Stimulated activated CD8-positive, alpha-beta memory T cell treated with anti-CD3 and anti-CD28 coated beads, Interleukin-7, amount 100 ng/mL, for 1 hour (primary cell): ENCODE measurements at places on chromosomes 1 and 21.

GRCh38 chr1:18555036-18555435 is 74.3 kb downstream of the KLHDC7A start:
- no peak for DNase-seq

GRCh38 chr21:17738176-17738953 is 80.8 kb downstream of the C21orf91 start:
- no peak for DNase-seq

DNA sequence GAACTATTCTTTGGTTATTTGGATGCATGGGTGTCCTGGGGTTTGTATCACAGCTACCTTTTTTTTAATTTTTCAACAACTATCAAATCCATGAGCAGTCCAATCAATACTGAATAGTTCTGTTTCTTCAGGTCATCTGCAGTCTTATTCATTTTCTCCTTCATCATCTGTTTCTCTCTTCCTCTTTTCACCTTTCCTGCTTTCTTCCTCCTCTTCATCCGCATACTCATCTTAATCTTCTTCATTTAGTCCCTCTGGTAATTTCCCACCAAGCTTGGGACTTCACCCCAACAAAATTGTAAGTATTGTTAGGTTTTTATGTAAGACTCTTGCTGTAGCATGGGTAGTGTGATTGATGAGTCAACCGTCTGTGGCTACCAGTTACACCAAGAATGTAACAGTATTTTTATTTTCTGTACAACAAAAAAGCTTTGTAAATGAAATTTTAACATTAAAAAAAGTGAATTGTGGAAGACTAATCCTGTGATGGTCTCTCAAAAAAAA is 184.1 kb upstream of the RNPC3 start:
- no peak for DNase-seq

DNA sequence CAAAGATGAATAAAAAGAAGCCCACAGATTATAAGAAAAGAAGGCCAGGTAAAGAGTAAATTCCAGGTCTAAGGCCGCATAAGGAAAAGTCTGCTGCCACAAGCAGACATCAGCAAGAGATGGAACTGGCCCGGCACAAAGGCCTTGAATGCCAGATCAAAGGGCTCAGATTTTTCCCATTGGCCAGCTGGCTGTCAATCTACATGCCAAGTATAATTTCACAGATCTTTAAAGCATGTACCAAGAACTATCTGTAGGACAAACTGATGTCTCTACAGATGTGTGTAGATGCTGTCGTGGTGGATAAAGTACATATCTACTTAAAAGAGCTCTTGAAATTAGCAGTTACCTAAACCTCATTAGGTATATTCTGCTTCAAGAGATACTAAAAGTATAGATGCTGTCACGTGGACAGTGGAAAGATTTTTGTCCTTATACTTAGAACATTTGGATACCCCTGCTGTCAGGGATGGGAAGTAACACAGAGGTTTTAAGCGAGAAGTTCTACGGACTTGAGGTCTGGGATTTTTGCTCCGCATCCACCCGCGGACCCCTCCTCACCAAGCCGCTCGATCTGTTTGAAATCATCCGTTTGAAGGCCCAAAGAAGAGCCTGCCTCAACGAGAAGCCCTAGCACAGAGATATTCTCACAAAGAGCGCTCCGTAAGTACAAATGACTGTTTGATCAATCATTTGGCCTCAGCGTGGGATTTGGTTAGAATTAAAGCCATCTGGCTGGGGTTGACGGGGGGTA is 10.1 kb downstream of the GLIS1 start:
- DNase-seq = no peak

DNA sequence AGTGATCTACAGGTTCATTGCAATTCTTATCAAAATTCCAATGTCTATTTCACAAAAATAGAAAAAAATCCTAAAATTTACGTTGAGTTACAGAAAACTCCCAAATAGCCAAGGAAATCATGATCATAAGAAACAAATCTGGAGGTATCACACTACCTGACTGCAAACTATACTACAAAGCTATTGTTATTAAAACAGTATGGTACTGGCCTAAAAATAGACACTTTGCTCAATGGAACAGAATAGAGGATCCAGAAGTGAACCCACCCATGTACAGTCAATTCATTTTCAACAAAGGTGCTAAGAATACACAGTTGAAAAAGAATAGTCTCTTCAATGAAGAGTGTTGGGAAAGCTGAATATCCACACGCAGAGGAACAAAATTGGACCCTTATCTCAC is 30.2 kb downstream of the GBP2 start:
- DNase-seq = no peak

GRCh38 chr1:196873385-196873784 is 14.5 kb upstream of the CFHR4 start:
- no peak for DNase-seq

DNA sequence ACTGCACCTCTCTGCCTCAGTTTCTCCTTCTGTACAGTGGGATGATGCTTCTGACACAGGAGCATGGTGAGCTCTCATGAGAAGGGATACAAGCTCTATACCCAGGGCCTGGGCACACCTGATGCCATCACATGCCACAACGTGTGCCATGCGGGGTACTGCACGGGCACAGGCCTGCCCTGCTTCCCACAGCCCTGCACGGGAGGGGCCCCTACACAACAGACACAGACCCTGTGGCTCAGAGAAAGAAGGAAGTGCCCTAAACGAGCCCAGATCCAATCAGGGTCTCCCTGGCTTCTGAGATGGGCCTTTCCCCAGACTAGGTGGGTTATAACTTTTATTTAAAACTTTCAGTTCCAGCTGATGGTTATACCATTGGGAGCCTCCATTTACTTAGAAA is 24.6 kb downstream of the C2CD2 start:
- no peak for DNase-seq

DNA sequence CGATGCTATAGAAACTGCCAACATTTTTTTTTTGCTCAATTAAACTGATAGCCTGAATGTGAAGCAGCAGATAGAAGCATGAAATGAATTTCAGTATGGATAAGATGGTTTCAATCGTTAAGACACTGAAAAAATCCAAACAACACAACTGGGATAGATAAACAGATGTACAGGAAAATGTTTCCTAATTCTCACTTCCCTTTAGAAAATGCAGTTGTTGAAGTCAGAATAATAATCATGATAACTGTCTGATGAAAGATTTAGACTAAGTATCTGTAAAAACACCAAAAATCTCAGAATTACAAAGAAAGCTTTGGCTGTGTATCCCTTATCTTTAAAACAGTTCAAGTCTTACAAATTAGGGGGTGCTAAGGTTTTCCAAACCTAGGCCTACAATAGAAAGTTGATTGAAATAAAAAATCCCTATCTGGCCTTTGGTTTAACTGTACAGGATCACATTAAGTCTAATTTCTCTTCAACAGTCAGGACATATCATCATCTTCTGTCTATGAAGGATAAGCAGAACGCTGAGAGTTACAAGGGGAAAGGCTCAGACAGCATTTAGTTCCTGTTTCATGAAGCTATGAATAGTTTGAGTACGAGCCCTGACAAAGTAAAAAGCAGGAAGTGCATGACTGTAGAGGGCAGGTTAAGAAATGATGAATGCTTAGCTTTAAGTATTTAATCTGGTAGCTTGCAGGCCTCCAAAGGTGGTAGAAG is 203.2 kb downstream of the APP start:
- no peak for DNase-seq

GRCh38 chr1:28592321-28593071 is 431 bp downstream of the RAB42 start:
- DNase-seq = no peak

GRCh38 chr1:94928293-94928939 is 1.5 kb upstream of the CNN3 start:
- DNase-seq = no peak

DNA sequence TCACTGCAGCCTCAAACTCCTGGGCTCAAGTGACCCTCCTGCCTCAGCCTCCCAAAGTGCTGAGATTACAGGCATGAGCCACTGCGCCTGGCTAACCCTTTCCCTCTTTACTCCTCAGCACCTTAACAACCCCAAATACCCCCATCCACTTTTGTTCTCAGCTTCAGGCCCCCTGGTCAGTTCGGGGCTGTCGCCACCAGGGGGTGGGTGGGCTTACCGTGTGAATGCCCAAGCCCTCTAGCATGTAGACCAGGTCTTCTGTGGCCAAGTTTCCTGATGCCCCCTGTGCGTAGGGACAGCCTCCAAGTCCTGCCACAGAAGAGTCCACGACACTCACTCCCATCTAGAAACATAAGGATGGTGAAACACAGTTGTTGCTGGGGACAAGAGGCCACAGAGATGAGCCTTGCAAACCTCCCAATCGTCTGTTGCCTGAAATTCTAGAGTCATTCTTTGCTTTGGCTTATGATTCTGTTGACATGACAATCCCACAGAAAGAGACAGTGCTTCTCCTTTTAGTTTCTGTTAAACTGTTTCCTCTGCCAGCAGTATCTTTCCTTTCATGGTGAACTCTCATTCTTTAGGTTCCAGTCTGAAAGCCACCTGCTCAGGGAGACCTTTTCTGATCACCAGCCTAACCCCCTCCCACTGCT is 3.8 kb upstream of the GALE start:
- DNase-seq = no peak

- no peak for DNase-seq
These were observed 10.4 kb downstream of the TEX38 start for GRCh38 chr1:46682064-46682463.

- no peak for DNase-seq
These were observed 97.5 kb downstream of the LRIG2 start for GRCh38 chr1:113170519-113170918.

- no peak for DNase-seq
These were observed 27.1 kb upstream of the KCTD3 start for GRCh38 chr1:215539803-215540570.

GRCh38 chr1:95262913-95263312 is 28.9 kb downstream of the RWDD3 start:
- DNase-seq = no peak

DNA sequence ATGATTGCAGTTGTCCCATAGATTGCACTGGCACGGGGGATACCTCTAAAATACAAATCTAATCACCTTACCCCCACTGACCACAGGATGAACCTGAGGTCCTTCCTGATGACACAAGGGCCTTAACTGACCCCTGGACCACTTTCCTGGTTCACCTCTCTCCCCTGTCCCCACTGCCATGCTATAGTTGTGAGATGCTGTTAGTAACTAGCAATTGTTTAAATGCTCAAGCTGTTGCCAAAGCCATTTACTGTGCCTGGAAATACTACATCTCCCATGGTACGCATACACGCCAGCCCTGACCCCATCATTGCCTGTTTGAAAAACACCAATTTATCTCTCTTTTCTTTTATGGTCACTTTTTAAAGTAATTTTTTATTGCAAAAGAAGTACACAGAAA is 29.1 kb upstream of the RGS8 start:
- no peak for DNase-seq

DNA sequence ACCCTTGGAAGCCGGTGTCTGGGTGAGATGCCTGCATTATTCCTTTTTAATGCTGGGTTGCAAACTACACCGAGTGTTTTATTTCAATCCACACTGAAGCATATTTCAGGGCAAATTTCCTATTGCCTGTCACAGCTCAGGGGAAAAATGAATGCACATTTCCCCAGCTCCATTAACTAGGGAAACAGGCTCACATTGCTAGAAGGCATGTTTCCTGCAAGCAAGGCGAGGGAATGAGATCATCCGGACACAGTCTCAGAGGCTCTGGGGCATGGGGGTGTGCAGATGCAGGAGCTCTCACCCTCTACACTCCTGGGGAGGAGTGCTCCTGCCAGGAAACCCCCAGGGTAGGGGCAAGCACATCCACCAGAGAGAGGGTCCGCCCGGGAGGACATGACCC is 24.6 kb downstream of the SYT2 start:
- no peak for DNase-seq

DNA sequence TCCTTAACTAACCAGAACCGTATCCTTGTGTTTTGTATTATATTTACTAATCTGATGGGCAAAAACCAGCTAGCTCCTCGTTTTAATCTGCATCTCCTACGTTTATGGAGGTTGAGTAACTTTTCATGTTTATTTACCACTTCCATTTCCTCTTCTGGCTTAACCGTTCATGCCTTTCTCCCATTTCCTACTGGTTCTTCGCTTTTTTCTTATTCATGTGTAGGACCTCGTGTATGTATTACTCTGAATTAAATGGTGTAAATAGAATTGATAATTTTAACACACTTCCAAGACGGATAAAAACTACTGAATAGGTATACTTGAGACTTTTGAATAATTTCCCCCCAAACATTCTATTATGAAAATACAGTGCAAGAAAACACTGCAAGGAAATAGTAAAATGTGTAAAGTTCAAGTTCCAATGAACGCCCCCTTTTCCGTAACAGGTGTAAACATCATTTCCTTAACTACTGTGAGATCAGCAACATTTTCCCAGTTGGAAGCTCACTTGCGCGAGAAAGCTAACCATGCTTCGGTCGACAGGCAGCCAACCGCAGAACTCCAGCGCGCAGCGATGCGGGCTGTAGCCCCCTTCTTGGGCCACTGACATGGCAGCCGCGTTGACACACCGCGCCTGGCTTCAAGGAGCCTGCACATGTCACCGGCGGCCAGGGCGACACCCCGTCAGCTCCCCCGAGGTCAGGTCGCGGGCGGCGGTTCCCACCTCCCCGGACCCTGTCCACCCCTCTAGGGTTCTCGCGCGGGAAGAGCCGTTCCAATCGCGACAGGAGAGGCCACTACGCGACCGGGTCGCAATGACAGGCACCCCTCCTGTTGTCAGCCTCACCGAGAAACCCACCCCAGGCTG is 816 bp downstream of the EDEM3 start:
- DNase-seq = peak; percentile 8

DNA sequence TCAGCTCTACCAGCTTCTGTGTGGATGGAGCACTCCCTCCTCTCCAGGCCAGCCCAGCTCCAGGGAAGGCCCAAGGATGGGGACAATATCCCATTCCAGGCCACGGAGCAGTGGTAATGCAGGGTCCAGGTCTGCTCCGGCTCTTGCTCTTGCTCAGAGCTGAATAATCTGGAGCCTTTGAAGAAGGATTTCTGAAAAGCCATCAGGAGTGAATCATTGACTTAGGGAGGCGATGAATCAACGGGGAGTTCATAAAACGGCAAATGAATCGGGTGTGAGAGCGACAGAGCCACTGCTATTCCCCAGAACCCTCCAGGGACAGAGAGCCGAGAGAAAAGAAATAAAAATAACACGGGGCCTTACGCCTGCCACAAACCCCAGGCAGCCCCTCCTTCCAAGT is 7.7 kb downstream of the POU3F1 start:
- no peak for DNase-seq

DNA sequence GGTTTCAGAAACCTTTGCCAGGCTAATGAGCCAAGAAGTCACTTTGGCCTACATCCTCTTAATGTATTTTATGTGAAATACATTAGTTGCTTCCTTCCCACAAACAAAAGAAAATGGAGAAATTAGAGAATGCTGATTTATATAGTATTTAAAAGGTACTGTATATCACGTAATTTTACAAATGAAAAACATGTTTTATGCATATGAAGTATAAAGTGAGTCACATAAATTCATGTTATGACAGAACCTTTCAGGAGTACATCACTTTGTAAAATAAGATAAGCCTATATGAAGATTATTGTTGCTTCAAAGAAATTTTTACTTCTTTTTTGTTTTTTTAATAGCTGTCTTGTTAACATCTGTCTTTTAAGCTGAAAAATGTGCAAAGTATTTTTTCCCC is 4.6 kb downstream of the DR1 start:
- DNase-seq = no peak
